Stimulated activated CD4-positive, alpha-beta T cell treated with anti-CD3 and anti-CD28 coated beads, Interleukin-1b, Interleukin-23, amount 100 ng/mL, for 1 hour (primary cell): ENCODE measurements at places on chromosomes 12 and 14.

DNA sequence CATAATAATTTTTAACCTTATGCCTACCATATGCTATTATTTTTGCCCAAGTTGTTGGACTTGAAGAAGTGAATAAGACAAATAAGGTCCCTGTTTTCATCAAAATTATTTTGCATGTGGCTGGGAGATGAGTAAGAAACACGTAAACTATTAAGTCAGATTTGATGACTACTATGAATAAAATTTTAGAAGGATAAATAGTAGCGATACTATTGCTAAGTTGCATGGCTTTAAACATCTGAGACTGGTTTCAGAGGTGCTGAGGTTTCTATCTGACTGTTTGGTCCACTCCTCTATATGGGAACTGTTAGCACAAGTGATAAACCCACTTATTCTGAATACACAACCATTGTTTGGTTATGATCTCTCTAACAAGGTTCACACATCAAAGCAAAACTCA is 674.3 kb upstream of the MDGA2 start:
- DNase-seq = no peak

DNA sequence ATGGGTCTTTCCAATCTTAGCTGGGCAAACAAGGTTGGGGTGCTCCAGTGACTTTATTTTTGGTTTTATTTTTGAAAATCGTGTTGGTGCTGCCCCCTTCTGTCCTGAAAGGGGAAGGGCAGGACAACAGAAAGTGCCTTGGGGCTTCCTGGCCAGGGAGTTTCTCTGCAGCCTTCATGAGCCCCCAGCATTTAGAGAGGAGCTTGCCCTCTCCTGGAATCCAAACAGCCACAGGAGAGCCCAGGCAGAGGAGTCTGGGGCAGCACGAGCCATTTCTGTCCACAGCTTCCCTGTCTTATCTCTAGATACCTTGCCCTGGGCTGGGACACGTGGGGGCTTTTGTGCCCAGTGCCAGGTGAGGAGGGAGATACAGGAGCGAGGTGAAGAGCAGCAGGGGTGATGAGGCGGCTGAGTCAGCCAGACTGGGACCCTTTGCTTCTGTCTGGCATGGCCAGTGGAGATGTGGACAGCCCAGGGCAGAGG is 4.4 kb upstream of the C1RL start:
- no peak for DNase-seq

- DNase-seq = no peak
Observed at GRCh38 chr12:108126212-108126611, 2.9 kb upstream of the WSCD2 start.

DNA sequence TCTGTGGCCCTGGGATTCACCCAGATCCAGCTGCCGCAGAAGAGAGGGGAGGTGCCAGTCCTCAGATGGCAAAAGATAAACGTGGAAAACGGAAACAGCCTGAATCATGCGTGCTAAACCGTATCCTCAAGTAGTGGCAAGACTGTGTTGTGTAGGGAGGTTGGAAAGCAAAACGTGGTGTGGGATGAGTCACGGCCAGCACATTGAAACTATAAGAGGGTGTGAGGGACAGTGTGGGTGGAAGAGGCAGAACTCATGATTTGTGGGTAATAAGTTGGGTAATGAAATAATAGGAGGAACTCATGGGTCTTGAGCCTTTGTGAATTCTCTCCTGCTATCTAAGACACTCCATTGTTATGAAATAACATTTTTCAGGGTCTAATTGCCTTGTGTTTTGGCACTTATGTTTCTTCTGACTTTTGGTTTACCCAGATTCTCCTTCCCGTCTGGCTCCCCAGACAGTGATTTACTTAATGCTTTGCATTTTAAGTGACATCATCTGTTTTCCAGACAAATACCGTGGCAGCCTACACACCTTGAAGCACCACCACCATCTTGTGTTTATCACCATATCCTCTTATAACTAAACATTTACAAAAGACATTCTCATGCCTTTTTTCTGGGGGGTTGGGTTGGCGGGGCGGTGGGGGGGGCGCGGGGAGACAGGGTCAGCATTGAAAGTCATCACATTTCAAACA is 62.3 kb upstream of the PTCSC3 start:
- no peak for DNase-seq

- DNase-seq = no peak
Observed at GRCh38 chr14:68789821-68790643, 2.8 kb downstream of the ZFP36L1 start.

DNA sequence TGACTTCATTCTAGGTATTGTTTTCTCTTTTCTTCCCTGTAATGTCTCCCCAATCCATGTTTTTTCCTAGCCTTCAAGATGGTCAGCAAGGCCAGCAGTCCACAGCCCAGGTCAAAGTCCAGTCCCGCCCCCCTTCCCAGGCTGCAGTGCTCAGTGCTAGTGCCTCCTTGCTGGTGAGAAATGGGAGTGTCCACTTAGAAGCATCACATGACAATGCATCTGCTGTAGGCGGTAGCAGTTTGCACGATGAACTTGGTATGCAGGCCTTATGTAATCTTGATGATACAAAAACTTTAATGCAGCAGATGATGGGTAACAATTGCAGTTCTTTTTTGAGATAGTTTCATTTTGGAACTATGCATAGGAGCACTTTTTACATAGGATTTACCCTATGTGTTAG is 88.4 kb downstream of the PCNX1 start:
- DNase-seq = no peak

DNA sequence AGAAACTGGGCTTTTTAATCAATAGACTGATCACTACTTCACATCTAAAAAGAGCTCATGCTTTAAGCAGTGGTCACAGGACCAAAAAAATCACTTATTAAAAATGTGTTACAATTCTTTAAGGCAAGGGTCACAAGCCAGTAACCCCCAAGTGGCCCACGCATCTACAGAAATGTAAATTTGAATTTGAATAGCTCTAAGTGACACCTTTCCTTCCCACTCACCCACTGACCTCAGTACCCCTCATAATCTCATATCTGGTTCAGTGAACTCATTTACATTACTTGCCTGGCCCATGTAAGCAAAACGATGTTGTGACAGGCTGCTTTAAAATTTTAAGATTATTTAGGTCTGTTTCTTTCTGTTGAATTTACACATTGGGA is 27.4 kb downstream of the NELL2 start:
- DNase-seq = no peak

DNA sequence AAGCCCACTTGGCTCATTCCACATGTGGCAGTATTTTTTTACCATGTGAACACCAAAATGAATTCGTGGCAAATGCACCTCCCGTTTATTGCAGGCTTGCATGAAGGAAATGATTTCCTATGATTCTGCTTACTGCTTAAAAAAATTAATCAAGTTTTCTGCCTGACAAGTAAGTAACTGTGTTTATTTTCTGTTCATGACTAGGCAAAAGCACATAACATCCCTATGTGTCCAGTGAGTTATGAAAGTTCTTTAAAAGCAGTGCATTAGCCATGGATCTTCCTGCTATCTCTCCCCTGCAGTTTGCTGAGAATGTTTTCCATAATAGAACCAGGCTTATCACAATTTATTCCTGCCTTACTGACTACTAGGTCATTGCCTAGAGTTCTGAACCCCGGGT is 20.4 kb downstream of the GPR65 start:
- no peak for DNase-seq

DNA sequence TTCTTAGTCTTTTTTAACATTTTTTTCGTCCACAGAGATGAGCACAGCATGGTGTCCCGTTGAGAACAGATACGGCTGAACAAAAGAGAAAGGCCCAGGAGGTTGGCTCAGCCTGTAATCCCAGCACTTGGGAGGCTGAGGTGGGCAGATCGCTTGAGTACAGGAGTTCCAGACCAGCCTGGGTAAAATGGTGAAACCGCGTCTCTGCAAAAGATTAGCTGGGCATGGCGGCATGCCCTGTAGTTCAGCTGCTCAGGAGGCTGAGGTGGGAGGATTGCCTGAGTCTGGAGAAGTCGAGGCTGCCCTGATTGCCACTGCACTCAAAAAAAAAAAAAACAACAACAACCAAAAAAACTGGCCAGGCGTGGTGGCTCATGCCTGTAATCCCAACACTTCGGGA is 5.9 kb upstream of the EP400 start:
- DNase-seq = no peak

DNA sequence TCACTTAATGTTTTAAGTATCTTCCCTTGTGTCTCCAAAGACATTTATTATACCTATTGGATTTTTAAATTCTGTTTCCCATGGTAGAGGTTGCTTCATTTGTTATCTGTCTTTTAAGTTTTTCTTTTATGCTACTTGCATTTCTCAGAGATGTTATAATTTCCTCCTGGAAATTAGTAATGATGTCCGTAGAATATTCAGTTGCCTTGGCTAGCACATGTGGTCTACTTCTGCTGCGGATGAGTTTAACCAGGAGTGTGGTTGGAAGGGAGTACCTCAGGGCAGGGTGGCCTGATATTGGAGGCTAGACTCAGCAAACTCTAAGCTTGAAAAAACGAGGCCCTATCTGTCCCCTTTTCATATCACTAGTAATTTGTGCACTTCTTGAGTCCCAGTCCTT is 8.8 kb upstream of the EVL start:
- DNase-seq = no peak

GRCh38 chr12:5588591-5588990 is 156.7 kb downstream of the NTF3 start:
- DNase-seq = no peak

GRCh38 chr12:116924558-116925453 is 14.1 kb downstream of the FBXW8 start:
- no peak for DNase-seq

GRCh38 chr14:35121887-35122695 is at the start of the genes PPP2R3C and PRORP:
Gene PPP2R3C (minus strand): TSS chr14:35121990. CDS start chr14:35121959, 31 bp downstream.
Gene PRORP (plus strand): TSS chr14:35122552. CDS start chr14:35123246, 694 bp downstream.
- DNase-seq = peak; percentile 59

GRCh38 chr14:31024577-31025366 is 677 bp upstream of the AP4S1 start:
- no peak for DNase-seq

- peak; percentile 87 for DNase-seq
Observed at GRCh38 chr12:132908145-132909029, 21.0 kb upstream of the CHFR start.

- DNase-seq = no peak
Observed at GRCh38 chr12:7099290-7099996, 7.2 kb upstream of the C1R start.

- no peak for DNase-seq
Observed at GRCh38 chr12:30010071-30011052, 226.6 kb upstream of the TMTC1 start.

DNA sequence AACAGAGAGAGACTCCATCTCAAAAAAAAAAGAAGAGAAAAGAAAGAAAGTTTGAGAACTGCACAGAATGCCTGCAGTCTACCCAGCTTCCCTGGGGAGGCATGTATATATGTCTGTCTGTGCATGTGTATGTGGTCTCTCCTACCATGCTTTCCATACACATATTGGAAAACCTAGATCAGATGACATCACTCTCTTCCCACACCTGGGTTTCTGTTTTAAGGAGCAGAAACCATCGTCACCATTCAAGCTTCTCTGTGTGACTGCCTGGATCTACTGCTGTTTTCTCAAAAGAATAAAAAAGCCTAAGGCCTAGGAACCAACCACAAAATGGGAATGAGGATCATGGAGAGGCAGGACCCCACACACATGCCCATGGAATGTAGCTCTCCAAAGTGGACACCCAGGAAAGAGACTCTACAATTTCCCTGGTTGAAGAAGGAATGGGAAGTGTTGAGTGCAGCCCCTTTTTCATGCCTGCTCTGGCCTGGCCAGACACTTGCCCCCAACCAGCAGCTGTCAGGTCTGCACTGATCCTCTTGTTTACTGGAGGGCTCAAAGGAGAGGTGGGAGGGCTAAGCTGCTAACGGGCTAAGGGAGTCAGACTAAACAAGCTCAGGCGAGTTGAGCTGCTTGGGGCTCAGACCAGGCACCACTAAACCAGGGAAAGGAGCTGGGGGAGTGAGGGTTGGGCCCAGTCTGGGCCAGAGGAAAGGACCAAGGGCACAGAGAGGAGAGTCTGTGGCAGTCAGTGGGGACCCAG is 7.7 kb upstream of the PCK2 start:
- no peak for DNase-seq

DNA sequence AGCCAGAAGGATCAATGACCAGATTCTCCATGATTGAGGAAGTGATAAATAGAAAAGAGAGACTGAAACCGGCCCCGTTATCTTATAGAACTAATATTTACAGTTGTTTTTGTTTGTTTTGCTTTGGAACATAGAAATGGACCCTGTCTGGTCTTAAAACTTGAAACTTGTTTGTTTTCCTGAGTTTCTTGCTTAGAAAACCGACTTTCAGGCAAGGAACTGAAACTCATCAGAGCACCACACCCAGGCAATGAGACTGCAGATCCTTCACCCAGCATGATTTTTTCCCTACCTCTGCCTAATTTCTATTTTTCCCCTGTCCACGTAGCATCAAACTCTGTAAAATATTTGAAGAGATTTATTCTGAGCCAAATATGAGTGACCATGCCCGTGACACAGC is 10.6 kb upstream of the CLEC12A start:
- DNase-seq = no peak

DNA sequence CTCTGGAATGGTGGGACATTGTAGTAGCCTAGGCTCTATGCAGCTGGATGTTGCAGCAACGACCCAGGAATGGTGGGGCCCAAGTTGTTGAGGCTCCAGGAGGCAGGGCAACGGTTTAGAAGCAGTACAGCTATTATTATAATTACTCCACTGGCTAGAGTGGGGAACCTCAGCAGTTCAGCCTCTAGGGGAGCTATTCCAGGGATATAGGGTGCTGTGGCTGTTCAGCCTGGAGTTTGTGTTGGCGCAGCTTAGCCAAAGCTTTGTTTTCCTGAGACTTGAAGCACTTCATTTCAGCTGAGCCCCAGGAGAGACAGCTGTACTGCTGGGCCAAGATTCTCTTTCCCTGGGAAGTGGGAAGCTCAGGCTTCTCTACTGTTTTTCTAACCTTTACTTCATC is 1023.0 kb upstream of the ATXN7L3B start:
- no peak for DNase-seq

- no peak for DNase-seq
Observed at GRCh38 chr14:72026536-72026935, 94.3 kb downstream of the RGS6 start.

- no peak for DNase-seq
Observed at GRCh38 chr12:1080520-1081223, 89.6 kb downstream of the ERC1 start.

- no peak for DNase-seq
Observed at GRCh38 chr12:47730341-47730744, 5.1 kb upstream of the ENDOU start.

DNA sequence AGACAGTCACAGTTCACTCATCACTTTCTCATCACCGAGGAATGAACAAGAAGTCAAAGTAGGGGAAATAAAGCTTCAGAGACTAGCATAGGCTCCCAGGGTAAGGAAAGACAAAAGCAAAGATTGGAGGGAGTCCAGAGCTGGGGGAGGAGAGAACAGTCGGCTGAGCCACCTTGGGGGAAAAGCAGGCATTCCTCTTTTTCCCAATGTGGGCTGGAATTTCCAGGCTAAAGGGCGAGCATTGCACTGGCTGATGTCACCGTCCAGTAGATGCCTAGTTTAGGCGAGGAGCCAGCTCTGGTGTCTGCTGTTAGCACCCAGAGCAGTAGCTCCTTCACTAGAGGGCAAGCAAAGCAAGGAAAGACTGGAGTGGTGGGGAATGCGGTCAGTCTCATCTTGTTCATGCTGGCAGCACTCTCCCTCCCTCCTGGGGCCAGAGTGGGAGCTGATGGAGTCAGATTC is 8.5 kb upstream of the KRT75 start:
- DNase-seq = no peak

- no peak for DNase-seq
Observed at GRCh38 chr12:13095266-13095995, 8.0 kb downstream of the GSG1 start.

GRCh38 chr12:118319627-118320026 is 53.1 kb downstream of the TAOK3 start:
- no peak for DNase-seq

GRCh38 chr14:76958020-76958979 is 70.2 kb downstream of the IRF2BPL start:
- no peak for DNase-seq
